ENCODE measurements at places on chromosomes 11 and 22.

DNA sequence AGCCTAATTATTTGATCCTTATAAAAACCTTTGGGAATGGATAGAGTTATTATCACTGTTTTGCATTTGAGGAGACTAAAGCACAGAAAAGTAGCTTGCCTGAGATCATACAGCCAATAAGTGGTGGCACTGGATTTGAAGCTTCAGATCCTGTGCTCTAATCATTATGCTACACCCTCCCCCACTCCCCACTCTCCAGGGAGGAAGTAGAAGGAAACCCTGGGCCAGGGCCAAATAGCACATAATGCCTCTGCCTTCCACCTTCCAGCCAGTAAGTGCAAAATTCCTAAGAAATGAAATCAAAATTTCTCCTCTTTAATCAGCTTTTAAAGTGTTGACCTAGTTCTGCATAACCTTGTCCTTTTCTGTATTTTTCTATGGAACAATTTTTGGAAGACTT lies 61.6 kb downstream of the SIK2 start:
- no peak for DNase-seq

- DNase-seq, result no peak
These were observed 75.2 kb downstream of the LDLRAD3 start for GRCh38 chr11:36019005-36019596.

DNA sequence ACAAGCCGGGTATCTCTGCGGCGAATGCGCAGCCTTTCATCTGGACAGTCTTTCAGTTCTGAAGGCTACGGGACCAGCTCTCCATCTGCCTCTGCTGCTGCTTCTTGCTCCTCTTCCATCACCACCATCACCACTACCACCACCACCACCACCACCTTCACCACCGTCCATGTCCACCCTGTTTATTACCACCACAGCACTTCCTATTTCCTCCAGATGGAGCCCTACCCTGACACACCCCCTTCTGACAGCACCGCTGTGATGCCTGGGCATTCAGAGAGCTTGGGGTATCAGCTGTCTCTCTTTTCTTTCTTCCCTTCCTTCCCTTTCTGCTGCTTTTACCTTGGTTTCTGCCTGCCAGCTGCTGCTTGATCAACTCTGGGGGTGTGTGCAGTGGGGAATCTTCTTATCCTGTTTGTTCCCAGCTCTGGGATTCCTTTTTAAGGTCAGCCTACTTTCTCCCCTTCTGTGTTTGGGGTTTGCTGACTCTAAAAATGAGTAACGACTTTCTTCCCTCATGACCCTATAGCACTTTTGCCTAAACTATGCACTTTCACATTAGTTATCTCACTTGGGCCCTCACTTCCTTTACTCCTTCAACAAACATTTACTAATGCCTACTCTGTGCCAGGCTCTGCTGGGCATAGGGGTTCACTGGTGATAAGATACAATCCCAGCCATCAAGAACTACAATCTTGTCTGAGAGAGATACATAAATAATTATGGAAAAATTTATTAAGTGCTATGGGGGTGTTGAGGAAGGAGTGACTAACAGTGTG lies 7.8 kb upstream of the RRM1 start:
- no peak for DNase-seq

GRCh38 chr11:100730266-100730665 lies 43.2 kb downstream of the ARHGAP42 start:
- DNase-seq, result no peak

GRCh38 chr22:45246060-45246985 lies 5.6 kb upstream of the KIAA0930 start:
- DNase-seq, result no peak

- DNase-seq, result no peak
These were observed 95.2 kb upstream of the ANO1 start for GRCh38 chr11:69982690-69983570.

DNA sequence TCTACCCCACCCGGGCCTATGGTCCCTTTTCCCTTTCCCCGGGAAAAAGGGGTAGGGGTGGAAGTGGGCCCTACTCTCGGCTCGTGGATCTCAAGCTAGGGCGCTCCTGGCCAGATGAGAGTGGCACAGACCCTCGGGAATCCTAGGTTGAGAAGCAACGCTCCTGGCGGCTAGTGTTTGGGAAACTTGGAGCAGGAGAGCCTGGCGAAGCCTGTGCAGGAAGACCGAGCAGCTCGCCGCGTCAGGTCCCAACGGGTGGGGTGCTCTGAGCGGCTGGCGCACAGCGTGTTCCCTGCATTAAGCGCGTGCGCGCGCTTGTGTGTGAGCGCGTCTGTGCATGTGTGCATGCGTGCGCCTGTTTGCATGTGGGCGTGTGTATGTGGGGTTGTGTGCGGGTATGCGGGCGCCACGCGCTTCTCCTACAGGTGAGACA lies 7.1 kb upstream of the FLI1 start:
- no peak for DNase-seq

GRCh38 chr11:77026743-77027142 lies 7.5 kb upstream of the B3GNT6 start:
- DNase-seq, result no peak

GRCh38 chr11:11845551-11845950 lies 3.8 kb downstream of the USP47 start:
- no peak for DNase-seq

- no peak for DNase-seq
These were observed 9.8 kb downstream of the POU2AF3 start for GRCh38 chr11:111308140-111308539.

GRCh38 chr11:706439-706956 lies 467 bp downstream of the EPS8L2 start:
- DNase-seq, result no peak

DNA sequence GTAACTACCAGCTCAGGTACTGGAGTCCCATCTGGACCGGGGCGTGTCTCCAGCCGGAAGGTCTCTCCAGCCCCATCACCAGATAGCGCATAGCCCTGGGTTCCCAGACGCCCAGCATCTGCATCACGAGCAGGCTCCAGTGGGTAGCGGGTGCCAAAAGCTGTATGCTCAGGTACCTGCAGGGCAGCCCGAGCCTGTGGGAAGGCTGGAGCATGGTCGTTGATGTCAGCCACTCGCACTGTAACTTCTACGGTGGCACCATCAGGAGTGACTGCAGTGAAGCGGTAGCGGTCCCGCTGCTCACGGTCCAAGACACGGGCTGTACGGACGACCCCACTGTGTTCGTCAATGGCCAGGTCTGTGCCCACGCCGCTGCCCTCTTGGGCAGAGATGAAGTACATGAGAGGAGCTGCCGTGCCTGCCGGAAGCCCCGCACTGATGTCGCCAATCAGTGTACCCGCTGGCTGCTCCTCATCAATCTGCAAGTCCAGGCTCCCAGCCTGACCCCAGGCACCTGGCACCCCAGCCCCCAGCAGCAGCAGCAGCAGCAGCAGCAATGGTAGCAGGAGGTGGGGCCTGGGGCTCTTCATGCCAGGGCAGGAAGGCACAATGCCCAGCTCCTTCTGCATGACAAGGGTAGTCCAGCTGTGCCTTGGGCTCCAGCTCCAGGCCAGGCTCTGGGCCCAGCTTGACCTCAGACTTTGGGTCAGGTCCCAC lies 14.5 kb downstream of the DCHS1 start:
- no peak for DNase-seq

DNA sequence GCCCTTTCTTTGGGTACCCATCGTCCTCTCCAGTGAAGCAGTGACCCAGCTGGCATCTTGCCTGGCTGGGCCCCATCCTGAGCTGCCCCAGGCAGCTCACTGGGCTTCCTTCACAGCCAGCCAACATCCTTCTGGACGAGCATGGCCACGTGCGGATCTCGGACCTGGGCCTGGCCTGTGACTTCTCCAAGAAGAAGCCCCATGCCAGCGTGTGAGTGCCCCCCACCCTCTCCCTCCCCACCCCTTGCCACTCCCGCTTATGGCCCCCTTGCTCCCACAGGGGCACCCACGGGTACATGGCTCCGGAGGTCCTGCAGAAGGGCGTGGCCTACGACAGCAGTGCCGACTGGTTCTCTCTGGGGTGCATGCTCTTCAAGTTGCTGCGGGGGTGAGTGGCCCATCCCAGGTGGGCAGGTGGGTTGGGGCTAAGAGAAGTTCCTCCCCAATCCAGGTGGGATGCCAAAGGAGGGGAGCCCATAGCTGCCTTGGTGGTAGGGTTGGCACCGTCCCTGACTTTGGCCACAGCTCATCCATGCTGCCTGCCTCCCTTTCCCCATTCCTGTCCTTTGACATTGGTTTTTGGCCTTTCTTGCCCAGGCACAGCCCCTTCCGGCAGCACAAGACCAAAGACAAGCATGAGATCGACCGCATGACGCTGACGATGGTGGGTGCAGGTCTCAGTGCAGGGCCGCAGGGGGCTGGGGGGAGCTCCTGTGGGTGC lies 6.8 kb upstream of the ANKRD13D start:
- peak; percentile 0 for DNase-seq

DNA sequence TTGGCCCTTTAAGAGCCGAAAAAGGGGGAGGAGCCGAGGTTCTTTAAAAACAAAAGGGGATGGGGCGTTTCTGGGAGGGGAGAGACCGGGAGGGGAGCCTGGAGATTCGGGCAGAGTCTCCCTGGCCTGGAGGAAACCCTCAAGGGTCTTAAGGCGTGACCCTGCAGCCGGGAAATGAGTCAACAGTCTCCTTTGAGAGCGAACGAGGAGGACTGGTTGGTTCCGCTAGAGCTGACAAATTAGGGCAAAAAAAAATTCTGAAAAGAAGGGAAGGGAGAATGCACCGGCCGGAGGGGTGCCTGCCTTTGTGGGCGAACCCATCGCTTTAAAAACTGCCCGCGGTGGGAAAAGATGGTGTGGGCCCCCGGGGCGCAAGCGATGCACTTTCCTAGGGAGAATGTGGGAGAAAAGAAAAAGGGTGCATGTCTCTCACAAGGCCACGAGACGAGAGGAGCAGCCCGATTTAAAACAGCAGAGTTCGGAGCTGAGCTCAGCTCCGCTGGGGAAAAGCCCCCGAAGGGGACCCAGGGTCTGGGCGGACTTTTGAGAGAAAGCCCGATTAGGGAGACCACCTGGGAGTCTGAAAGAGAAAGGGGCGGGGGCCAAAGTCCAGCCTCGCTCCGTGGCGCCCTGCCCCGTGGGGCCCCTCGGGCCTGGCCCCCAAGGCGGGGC lies 874 bp downstream of the ZFTA start:
- DNase-seq, result no peak

DNA sequence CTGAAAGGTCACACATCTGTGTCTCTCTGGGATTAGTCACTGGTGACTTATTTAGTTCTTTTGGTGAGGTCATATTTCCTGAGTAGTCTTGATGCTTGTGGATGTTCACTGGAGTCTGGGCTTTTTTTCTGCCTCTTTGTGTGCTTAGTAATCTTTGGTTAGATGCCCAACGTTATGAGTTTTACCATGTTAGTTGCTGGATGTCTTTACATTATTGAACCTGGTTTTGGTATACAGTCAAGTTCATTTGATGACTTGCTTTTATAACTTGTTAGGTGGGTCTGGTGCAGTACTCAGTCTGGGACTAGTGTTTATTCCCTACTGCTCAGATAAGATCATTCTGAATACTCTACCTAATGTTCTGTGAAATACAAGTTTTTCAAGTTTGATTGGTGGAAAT lies 26.2 kb upstream of the SLC37A2 start:
- no peak for DNase-seq

DNA sequence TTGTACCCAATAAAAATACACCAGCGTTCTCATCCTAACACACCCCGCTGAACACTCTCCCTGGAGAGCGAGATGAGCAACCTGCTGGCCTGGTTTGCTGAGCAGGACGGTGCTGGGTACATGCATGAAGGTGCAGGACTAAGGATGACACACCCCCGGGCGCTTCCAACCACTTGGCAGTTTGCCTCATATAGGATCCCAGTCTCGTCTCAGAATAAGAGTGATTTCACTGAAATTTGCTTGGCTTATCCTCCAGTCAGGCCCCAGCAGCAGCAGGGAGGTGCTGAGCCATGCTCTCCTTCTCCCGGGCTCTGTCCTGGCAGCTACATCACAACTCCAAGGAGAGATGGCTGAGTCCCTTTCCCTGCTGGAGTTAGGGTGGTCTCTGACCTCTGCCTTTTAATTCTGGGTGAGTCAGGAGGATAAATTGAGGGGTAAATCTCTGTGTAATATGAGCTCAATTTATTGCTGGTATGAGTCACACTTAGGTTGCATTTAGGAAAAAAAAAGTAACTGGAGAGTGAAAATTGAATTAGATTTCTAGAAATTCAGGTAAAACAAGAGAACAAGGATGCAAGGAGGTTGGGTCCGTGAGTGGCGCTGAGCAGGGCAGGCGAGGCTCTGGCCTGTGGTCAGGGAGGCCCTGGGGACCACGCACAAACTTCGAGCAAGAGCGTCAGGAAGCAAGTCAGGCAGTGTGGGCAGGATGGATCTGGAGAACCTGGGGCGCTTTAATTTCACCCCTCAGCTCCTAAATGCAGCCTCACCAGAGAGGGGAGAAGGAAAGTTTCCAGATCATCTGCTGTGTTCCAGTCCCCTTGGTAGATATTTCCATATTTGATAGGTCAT lies 974.0 kb downstream of the TBC1D22A start:
- DNase-seq, result no peak

GRCh38 chr11:69382131-69383128 lies 88.5 kb downstream of the MYEOV start:
- DNase-seq, result no peak

DNA sequence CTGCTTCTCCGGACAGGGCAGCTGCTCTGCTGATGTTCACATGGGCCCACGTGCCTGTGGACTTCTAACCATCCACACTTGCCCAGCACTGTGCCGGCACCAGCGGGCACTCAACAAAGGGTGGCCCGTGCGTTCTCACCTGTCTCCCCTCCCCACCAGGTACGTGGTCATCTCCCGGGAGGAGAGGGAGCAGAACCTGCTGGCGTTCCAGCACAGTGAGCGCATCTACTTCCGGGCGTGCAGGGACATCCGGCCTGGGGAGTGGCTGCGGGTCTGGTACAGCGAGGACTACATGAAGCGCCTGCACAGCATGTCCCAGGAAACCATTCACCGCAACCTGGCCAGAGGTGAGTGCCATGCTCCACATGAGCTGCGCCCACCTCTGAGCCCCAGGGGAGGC lies 66.7 kb downstream of the SYT13 start:
- no peak for DNase-seq

GRCh38 chr11:43359422-43359818 lies 700 bp downstream of the TTC17 start:
- DNase-seq, result no peak

DNA sequence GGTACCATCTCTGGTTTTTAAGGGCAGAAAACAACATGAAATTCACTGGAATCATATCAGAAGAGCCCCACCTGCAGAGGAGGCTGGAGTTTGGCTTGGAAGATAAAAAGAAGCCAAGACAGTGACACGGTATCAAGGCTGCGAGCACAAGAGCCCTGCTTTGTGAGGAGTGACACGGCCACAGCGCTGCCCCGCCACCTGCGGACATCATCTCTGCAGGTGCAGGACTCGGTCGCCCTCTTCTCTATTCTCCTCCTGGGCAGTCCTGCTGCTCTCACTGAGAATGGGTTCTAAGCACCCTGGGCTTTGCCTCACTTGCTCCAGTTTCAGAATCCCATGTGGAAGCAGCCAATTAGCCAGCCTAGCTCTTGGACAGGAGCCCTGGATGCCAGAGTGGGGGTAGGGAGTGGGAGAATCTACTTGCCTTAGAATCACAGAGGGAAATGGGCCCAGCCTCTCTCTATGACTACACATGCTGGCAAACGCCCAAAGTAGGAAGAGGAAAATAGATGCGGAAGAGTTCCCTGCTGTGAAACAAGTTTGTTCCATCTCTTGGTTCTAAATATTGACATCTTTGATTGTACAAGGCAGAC lies 17.1 kb downstream of the APOL4 start:
- no peak for DNase-seq

Measured in T-helper 9 cell (primary cell).